ENCODE measurements at places on chromosomes 4 and X.
A peak's percentile ranks its signal among the peaks of the same experiment; 100 is the strongest.

- DNase-seq, result no peak
These were observed 263.7 kb upstream of the ETNPPL start for GRCh38 chr4:109026588-109026987.

- no peak for DNase-seq
These were observed 110.5 kb downstream of the ANXA3 start for GRCh38 chr4:78661921-78662521.

DNA sequence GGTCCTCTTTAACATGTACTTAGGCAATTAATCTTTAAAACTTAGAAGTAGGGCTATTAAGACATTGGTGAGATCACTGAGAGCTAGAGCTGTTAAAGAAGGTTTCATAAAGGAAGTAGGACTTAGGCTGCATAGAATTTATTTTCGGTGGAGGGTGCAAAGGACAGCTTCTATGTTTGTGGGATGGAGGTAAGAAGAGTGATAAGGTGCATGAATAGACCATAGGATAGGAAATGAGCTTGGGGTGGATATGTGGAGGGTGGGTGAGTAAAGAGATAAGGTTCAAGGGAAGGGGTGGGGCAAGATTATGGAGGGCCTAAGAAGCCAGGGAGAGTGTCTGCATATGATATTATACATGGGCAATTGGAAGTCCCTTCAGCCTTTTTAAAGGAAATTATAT is 15.9 kb downstream of the RTL9 start:
- peak; percentile 86 for DNase-seq

- DNase-seq, result no peak
These were observed 556.1 kb upstream of the TENM3 start for GRCh38 chr4:181687116-181687515.

- DNase-seq, result no peak
These were observed 49.2 kb upstream of the PRSS48 start for GRCh38 chr4:151227731-151228130.

DNA sequence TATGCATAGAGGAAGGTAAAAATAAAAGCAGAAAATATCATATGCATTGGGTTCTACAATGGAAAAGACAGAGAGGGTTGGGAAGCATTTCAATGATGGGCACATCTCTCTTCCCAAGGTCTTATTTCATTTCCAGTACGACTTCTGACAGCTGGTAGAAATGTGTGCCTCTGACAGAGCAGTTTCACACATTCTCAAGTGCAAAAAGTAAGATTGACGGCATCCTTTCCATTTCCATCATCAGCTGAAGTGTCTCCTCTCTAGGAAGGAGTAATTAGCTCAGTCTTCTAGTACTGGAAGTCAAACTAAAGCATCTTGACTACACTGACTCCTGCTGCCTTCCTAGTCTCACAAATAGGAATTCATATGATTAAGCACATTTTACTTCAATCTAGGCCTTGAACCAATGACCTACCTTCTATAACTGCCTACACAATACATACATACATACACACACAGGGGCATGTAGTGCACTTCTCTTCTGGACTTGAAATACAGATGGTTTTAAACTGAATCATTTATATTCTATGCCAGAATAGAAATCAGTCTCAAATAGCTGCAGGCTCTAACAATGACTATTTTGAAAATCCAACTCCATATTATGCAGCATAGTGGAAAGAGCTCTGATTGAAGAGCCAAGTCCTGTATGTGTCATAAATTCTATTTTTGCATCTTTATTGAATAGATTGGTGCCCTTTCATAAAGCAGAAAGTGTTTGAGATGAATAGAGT is 473.4 kb downstream of the INPP4B start:
- DNase-seq, result no peak

- DNase-seq, result peak; percentile 90
These were observed 3.6 kb upstream of the GATA1 start for GRCh38 chrX:48782795-48783194.

DNA sequence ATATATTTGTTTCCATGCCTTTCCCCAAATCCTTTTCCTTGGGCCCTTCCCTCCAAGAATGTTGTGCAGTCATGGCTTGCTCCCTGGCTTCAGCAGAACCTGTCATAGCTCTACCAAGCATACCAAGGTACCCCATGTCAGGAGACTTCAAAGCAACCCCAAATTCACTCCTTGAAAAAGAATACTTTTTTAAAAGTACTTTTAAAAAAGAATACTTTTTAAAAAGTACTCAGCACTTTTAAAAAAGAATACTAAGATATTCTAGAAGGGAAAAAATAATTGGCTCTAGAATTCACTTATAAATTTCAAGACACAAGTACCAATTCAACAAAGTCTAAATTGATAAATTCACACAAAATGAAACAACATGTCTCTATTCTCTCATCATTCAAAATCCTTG is 76.0 kb downstream of the NR3C2 start:
- no peak for DNase-seq

GRCh38 chrX:136778020-136778419 is 2.7 kb downstream of the ARHGEF6 start:
- DNase-seq, result no peak

DNA sequence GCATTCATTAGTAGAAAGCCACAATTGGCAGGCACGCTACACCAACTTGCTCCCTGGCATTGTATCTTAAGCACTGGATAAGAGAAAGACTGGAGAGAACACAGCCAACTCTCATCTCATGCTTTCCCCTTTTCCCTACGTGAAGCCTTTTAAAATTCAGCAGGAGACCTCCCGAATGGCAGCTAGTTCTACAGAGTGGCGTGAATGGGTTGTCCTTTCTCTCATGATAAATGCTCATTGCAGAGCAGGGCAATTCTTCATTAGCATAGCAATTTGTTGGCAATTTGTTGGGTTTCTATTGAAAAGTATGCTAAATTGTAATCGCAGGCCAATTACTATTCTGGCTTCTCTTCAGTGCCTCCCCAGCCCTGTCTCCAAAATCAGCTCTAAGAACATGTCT is 48.0 kb downstream of the SEPTIN11 start:
- no peak for DNase-seq

DNA sequence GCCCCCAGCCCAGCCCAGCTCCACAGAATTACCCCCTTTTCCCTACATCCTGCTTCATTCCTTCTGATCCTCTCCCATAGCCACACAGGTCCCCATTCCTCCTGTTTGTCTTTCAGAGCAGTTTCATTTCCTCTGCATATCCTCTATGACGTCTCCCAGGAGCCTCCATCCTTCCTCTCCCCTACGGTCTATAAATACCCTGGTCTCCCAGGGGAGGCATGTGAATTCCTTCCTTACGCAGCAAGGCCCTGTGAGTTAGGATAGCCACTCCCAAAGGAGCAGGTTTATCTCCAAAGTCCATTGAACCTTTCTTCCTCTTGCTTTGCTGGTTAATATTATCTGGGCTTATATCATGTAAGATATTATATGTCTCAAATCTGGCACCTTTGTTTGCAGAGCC is 8.4 kb upstream of the APLN start:
- no peak for DNase-seq

GRCh38 chrX:153889123-153889522 is 3.1 kb upstream of the L1CAM start:
- no peak for DNase-seq

- peak; percentile 81 for DNase-seq
These were observed 281.5 kb upstream of the KLF3 start for GRCh38 chr4:38382520-38382919.

DNA sequence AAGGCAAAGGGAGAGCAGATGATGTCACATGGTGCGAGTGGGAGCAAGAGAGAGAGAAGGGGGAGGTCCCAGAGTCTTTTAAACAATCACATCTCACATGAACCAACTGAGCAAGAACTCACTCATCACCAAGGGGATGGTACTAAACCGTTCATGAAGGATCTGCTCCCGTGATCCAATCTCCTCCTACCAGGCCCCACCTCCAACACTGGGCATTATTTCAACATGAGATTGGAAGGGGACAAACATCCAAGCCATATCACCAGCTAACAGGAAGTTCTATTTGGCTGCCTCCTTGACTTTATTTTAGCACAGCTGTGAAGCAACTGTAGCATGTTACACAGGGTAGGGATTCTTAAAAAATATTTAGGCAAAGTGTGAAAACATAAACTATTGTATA is 102.5 kb downstream of the DDIT4L start:
- no peak for DNase-seq

- peak; percentile 83 for DNase-seq
These were observed 624.1 kb upstream of the GNPDA2 start for GRCh38 chr4:45350438-45350837.

DNA sequence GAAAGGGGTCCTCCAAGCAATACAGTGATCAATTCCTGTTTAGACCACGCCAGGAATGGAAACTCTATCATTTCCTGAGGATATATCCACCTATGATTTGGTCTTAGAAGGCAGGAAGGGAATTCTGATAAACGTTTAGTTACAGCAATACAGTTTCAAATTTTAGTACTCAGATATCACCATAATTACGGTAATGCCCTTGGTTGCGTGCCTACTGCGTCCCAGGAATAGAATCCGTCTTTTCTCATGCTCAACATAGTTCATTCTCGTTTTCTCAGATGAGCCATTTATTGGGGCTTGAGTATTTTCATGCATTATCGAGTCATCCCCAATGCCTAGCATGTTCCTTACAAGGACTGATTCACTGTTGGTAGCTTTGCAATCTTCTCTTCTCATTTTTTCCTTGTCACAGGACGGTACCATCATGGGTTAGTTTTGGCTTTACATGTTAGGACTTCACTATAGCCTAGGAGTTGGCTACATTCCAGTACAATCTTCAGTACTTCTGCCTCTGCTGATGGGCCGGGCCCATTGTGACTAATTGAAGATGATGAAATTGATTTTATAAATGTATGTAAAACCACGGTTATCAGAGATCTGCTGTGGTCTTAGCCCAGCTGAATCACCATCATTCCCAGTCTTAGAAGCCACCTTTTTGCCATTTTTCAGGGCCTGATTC is 4.4 kb upstream of the PRKX start:
- peak; percentile 3 for DNase-seq

DNA sequence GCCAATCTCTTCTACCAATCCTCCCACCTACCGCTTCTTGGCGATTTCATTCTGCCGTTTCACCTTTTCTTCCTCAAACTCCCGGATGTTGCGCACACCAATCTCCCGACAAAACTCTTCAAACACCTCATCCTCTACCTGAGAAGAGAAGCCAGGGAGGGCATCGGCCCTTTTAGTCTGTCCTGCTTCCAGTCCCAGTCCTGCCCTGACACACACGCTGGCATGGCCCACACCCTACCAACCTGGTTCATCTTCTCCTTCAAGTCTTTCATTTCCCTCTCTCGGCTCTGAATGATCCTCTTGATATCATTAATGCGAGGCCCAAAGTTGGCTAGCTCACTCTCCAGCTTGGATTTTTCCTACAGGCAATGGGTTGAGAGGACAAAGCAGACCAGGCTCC is 18.9 kb downstream of the SMC1A start:
- DNase-seq, result no peak

DNA sequence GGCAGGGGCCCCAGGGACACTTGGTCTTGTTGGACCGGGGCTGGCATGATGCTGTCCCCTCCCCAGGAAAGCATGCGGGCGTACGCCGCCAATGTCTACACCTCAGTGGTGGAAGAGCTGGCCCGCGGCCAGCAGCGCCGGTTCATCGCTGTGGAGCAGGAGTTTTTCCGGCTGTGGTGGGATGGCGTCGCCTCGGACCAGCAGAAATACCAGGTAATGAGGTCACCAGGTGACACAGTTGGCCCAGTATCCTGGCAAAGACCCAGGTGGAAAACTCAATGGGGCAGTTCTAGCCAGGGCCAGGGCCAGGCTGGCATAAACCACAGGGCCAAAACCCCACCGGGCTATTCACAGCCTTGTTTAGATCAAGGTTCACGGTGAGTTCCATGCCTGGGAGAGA is 1.5 kb downstream of the MAN2B2 start:
- no peak for DNase-seq

DNA sequence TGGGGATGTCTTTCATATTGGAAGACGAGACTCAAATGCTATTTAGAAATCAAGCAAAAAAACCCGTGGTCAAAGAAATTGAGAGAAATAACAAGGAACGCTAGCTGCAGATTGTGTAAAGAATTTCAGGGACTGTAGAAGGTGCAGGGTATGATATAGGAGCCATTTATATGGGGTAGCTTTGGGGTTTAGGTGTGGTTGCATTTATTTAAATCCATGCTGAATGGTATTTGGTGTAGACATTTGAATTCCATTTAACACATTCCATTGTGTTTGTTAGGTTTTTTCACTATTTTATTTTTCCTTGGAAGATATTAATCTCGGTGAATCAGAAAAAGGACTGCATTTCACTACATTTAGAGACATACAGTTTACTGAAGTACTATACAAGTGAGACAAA is 341.0 kb upstream of the GALNTL6 start:
- DNase-seq, result no peak

DNA sequence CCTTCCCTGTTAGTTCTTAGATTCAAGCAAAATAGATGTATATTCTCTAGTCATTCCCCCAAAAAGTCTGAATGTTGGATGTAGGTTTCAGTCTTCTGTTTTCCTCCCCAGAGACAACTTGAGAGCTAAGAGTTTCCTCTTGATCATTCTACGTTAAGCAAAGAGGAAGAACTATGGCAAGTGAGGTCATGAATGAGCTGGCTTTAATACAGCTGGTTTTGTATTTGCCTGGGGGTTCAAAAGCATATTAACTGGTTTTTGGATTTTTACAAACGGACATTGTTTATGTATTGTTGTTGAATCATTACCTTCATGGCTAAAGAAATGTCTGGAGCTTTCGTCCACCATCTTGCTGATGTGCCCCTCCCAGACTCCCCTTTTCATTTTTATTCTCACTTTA is 916.7 kb upstream of the POU3F4 start:
- DNase-seq, result no peak

- no peak for DNase-seq
These were observed 22.2 kb upstream of the CAMK2D start for GRCh38 chr4:113783701-113784100.

DNA sequence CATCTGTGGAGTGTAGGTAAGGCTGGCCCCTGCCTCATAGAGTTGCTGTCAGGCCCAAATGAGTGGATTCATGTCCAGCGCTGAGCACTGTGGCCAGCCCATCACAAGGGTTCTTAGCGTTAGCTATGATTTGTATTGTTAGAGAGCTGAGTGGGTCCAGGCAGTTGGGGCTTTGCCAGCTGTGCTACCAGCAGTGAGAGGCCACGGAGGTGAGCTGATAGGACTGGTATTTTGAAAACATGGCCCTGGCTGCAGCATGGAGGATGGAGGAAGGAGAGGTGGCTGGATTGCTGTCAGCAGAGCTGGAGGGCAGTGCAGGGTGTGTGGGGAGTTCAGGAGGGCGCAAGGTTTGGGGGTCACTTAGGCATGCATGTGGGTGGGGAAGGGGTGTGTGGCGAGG is 69.8 kb downstream of the PSAPL1 start:
- DNase-seq, result no peak

GRCh38 chr4:170610434-170610833 is 520.7 kb upstream of the AADAT start:
- no peak for DNase-seq

GRCh38 chrX:22660756-22661155 is 339.0 kb upstream of the DDX53 start:
- DNase-seq, result no peak

- peak; percentile 87 for DNase-seq
These were observed 692 bp downstream of the ZFX start for GRCh38 chrX:24150051-24150790.

DNA sequence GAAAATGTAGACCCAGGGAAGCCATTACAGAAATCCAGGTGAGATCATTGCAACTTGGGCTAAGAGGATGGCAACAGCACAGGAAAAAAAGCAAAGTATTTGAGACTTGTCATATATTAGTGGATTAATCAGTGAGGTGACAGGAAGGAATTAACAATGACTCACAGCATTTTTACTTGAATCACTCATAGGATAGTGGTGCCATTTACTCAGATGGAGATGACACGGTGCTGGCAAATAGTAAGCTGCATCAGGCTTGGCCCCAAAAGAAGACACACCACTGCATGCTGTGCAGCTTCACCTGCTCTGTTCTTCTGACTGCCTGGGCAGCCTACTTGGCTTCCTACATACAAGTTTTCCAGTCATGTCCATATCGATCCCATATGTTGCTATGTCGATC is 144.8 kb downstream of the FRYL start:
- no peak for DNase-seq
